ENCODE measurements at places on chromosomes 11 and 22.

DNA sequence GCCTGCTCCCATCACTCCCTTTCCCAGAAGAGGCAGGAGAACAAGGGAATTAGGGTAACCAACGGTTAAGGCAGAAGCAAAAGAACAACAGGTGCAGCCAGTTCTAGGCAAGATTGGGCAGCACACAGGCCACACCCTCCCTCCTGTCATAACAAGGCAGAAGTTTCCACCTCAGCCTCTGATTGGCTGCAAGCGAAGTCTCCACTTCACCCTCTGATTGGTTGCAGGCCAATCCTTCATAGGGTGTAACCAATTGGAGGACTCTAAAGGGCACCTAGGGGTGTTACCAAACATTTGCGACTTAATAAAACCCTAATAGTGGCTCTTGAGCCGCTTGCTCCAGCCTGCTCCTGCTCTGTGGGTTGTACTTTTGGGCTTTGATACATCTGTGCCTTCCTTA is 153.8 kb downstream of the CACNA1I start:
- no peak for DNase-seq

DNA sequence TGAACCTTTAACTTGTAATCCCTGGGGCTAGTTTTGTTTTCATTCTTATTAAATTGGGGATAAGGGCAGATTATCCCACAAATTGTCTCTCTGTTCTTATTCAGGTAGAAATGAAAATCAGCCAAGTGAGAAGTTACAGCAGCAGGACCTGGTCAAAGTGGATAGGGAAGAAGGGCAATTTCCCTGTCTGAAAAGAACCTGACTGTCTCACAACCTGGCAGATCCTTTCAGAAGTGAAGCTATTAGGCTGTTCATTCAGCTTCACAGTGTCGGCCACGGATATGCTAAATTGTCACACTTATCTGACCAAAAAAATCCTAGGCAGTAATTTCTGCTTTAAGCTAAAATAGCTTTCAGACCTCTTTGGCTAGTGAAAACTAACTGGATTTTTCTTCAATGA is 712.6 kb upstream of the ANO5 start:
- DNase-seq, result no peak

DNA sequence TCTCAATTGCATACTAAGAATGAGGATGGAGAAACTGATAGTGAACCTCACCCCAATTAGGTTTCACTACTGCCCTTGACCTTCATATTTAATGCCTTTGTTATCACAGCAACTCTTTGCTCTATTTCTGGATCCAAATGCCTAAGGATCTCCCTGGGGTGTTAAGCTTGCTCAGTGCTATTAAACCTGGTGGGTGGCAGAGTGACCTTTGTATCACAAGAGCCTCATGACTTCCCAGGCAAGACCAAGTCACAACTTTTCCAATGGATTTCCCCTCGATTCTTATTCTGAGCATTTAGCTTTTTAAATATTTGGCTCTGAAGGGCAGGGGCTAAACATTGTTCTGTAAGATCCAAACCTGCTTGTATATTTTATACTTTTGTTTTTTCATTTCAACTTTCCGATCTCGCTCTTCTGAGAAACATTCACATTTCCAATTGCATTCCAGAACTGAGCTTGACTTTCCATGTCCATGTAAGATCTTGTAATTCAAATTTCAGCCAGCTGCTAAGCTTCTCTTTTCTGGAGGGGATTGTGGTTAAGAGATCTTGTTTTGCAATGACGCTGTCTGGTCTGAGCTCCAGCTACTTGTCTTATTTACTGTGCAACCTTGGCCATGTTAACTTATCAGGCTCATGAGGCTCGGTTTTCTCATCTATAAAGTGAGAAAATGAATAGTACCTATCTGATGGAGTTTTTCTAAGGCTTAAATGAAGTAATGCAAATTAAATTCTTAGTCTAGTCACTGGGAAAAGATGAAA is 6.4 kb upstream of the EHF start:
- no peak for DNase-seq

- no peak for DNase-seq
Measured at GRCh38 chr11:20457934-20458680, 70.6 kb downstream of the PRMT3 start.

DNA sequence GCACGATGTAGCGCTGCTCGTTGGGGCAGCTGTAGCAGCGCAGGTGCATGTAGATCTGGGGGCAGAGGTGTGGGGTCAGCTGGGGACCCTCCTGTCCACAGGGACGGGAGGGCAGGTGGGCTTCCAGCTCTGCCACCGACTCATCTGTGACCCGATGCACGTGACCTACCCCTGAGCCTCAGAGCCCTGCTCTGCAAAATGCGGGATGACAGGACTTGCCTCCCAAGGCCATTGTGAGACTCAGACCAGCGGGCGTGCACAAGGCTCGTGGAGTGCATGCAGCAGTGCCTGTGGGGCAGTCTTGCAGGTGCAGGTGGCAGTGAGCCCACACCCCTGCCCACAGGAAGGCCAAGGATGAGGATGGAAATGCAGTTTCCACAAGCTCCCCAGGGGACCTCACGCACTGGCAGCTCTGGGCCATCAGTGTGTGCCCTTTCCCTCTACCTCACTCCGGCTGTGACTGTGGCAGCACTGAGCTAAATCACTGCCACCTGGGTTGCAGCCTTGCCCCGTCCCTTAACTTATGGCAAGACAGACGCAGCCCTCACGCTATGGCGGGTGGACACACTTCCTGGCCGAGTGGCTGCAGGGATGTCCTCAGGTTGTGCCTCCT is 26.7 kb downstream of the TMEM184B start:
- DNase-seq, result no peak

DNA sequence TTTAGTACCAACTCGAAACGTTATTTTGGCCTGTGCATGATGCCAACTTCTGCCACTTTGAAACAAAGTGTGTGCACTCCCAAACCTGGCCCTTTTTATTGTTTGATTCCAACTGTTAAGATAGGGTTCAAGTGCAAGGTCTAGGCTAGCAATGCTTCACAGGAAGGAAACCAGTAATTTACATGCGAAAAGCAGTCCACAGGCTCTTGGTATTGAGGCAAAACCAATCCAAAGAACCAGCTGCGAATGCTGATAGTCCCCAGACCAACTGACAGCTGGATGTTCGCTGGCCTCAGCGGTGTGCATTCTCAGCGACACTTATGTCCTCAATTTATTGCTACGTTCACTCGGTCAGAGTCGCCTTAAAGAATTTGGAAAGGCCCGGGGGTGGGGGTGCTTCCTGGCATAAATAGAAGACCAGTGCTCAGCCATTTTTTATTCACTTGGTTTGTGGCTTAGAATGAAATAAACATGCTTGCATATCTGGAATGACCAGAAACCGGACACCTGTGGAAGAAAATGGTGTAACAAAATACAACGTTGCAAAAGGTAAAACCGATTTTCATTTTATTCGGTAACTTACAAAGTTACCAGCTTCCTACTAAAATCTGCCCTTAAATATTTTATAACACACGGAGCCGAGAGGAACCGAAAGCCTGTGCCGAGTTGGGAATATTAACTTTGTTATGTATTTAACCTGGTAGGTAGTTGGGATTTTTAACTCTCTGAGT is 1.6 kb downstream of the CPT1A start:
- DNase-seq, result no peak

DNA sequence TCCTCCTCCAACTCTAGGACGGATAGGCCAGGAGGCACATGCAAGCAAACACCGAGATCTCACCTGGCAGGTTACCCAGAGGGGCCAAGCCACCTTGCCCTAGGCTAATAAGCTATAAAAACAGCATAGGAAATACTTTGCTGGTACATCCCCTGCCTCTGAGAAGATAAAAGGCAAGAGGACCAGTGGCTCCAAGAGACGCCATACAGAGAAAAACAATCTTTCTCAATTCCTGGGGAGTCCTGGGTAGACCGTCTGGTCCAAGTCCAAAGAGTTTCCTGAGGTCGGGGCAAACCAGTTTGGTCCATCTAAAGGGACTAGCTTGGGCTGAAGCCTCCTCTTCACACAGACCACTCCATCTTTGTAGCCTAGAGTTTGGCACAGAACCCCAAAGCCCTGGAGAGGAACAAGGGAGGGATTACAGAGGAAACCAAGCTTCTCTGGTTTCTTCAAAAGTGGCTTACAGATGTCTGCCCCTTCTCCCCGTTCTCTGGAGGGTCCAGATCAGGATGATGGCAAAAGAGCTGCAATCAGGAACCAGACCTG is 40.4 kb downstream of the NUMA1 start:
- no peak for DNase-seq

DNA sequence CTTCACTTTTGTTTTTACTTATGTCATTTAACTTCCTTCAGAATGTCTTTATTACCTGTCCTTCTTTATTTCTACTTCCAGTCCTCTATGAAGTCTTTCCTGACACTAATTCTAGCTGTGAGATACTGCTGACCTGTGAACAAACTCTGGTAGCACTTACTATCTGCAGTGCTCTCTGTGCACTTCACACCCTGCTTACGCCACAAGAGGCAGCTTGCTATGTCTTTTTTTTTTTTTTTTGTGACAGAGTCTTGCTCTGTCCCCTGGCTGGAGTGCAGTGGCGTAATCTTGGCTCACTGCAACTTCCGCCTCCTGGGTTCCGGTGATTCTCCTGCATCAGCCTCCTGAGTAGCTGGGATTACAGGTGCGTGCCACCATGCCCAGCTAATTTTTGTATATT is 10.7 kb downstream of the STIM1 start:
- no peak for DNase-seq

DNA sequence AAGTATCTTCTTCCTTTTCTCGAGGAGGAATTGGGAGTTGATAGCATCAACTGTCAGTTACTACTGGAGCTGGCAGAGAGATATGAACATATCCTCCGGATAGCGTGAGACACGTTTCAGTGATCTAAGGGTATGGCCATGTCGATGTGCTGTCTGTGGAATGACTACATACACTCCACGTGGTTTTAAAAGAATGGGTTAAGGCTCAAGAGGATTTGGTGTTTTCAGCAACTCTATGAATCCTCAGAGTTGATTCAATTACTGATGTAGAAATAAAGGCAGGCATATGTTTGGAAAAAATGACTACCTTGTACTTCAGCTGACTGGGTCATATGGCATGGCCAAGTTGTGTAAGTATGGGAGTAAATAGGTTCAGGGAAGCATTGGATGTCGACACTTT is 22.9 kb downstream of the MMP13 start:
- DNase-seq, result no peak

DNA sequence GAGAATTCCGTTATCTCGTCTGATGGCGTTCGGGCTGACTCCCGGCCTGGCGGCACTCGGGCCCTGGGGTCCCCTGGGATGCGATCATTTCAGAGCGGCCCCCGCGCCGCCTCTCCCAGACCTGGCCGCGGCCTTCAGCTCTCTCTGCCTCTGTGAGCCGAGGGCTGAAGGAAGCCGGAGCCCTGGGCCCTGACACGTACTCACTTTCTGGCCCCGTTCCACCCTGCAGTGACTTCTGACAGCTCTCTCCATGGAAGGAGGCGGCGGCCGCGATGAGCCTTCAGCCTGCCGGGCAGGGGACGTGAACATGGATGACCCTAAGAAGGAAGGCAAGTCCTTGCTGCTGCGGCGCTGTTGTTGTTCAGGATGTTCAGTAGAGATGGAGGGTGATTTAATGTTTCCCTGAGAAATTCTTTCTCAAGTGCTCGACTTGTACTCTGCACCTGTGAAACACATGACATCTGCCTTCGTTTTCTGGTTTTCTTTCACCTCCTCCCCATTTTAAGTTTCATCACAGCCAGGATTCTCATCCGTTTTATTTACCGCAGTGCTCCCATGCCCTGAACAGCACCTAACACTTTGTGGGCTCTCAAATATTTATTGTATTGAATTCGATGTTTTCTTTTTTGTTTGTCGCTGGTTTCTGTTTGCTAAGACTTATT is 612 bp downstream of the GTSE1 start:
- DNase-seq, result peak; percentile 11

DNA sequence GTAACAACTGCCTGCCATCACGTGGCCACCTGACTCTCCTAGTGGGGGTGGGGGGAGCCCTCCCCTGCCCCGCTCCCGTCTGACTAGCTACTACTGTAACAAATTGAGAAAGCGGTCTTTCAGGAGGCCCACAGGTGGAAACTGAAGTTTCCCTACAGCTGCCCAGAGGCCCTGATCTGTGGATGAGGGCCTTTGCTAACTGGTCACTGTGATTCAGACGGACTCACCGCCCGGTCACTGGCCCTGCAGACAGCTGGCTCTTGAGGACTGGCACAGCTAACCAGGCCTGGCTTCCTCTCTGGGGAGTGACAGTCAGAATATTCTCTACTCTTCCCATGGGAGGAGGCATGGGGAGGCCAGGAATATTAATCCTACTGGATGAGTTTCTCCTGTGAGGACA is 116.8 kb downstream of the ARHGAP8 start:
- no peak for DNase-seq

DNA sequence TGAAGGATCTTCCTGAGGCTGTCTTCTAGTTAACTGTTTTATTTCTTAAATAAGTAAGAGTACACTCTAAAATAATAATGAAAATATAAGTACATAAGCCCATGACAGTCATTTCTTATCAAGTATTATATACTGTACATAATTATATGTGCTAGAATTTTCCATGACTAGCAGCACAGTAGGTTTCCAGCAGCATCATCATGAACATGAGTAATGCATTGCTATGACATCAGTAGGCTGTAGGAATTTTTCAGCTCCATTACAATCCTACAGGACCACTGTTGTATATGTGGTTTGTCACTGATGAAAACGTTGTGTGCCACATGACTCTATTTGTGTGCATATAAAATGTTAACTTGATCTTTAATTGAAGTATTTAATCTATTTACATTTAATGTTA is 22.0 kb downstream of the ZNF202 start:
- no peak for DNase-seq

GRCh38 chr11:17752144-17752543 is 17.6 kb downstream of the KCNC1 start:
- DNase-seq, result no peak

DNA sequence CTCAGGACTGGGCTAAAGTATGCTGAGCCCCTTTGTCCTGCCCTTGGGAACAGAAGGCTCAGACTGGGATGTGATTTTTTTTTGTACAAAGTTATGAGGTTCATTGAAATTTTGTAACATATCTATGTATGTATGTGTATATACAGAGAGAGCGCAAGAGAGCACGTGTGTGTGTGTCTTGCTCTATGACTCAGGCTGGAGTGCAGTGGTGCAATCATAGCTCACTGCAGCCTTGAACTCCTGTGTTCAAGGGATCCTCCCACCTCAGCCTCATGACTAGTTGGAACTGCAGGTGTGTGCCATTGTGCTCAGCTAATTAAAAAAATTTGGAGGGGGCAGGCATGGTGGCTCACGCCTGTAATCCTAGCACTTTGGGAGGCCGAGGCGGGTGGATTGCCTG is 5.7 kb downstream of the TMEM25 start:
- no peak for DNase-seq

DNA sequence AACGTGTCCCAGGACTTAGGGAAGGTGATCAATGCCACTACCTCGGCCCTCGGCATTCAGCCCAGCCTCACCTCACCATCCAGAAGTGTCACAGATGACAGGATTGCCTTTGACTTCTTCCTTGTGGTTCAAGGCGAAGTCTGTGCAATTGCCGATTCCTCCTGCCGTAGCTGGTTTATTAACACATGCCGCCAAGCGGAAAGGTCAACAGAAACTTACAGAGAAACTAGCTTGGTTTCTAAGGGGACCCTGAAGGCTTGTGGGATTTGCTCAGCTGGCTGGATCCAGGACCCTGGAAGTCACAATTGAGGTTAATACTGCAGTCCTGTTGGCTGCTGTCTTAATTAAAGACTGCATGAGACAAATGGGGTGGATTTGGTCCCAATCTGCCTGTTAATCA is 65.6 kb downstream of the SHANK2 start:
- no peak for DNase-seq

- no peak for DNase-seq
Measured at GRCh38 chr22:45931042-45931441, 45.9 kb downstream of the WNT7B start.

GRCh38 chr11:12454782-12455181 is 77.4 kb downstream of the PARVA start:
- no peak for DNase-seq

GRCh38 chr11:47478651-47479329 is 29.9 kb upstream of the RAPSN start:
- no peak for DNase-seq
